RKO (cell line): ENCODE measurements at places on chromosomes 13 and 19.
A peak's percentile ranks its signal among the peaks of the same experiment; 100 is the strongest.

DNA sequence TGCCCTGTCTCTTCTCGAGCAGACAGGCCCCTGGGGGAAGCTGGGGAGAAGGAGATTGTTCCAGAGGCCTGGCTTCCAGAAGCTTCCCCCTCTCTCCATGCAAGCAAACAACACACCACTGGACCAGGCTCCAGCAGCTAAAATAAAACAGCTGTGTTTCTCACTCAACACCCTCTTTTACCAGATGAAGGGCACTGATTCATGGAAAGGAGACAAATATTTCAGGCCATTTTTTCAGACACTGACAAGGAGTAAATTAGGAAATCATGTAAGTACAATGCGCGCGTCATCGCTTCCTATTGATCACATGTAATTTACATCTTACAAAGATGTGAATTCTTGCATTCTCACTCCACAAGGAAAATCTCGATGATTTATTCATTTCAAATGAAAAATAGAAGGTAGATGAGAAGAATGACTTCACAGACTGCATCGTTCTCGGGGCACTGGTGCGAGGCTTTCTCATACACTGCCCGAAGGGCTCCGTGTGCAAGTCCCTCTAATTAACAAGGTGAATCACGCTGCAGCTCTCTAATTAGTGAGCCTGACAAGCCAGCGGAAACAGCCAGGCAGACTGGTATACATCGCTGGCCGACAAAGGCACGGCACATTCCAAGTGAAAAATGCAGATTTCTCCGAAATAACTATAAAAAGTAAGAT, 153.6 kb downstream of the KCTD15 start:
- DNase-seq: no peak

DNA sequence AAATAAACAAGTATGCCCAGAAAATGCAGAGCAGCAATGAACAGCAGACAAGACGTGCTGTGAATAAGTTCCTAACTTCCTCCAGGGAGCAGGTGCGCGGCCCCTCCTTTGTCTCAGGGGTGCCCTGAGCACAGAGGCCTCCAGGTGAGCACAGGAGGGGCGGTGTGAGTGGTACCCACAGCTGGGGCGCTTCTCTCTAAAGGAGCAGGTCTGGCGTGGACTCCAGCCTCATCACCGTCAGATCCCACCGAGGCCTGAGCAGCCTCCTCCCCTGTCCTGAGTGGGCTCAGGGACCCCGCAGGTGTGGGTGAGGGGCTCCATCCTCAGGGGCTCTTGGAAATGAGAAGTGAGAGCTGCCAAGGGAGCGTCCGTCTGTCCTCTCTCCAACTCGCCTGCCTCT, 3.2 kb downstream of the LILRA5 start:
- no peak for DNase-seq

DNA sequence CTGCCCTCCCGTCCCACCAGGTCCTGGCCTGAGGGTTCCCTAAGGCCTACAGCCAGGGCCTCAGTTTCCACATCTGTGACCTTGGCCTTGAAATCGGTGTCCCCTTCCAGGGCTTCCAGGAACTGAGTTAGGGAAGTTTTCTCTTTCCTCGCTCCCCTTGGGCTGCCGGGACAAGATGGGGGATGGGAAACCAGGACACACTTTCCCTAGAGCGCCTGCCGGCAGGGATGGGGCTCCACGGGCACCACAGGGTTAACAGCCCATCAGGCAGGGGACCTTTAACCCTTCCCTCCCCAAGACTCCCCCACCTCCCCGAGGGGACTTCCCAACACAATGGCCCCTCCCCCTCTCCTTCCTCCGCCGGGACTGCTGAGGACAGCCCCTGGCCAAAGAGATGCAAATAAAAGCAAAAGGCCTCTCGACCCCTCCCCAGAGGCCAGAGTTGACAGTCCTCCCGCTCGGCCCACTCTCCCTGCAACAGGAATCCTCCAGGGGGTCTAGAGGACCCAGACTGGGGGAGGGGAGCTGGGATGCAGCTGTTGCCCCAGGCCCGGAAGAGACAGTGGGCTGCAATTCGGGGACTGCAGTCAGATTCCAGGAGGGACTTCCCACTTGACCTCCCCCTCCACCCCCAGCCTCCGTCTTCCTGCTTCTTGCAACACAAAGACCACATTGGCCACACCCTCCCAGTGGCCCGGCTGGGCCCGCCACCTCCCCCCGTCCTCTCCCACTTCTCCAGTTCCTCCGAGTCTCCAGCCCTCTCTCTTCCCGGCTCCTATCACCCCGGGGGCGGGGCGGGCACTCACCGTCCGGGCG, 3.4 kb downstream of the BBC3 start:
- peak; percentile 94 for DNase-seq

DNA sequence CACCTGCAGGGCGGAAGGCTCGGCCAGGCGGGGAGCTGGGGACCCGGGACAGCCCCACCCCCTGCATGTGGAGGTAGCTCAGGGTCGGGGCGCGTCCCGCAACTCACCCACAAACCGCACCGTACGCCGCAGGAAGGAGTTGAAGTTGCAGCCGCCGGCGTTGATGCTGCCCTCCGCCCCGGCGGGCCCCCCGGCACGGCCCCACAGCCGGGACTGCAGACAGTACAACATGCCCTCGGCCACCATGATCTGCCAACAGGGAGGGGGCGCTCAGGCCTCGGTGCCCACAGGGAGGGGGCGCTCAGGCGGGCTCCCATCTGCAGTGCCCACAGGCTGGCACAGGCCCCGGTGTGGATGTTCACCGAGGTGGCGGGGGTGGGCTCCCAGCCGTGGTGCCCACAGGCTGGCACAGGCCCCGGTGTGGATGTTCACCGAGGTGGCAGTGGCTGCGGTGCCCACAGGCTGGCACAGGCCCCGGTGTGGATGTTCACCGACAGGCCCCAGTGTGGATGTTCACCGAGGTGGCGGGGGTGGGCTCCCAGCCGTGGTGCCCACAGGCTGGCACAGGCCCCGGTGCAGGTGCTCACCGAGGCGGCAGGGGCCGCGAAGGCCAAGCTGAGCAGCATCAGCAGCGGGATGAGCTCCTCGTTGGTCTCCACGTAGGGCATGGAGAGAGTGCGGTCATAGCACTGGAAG, 6.5 kb downstream of the PLPPR3 start:
- no peak for DNase-seq

DNA sequence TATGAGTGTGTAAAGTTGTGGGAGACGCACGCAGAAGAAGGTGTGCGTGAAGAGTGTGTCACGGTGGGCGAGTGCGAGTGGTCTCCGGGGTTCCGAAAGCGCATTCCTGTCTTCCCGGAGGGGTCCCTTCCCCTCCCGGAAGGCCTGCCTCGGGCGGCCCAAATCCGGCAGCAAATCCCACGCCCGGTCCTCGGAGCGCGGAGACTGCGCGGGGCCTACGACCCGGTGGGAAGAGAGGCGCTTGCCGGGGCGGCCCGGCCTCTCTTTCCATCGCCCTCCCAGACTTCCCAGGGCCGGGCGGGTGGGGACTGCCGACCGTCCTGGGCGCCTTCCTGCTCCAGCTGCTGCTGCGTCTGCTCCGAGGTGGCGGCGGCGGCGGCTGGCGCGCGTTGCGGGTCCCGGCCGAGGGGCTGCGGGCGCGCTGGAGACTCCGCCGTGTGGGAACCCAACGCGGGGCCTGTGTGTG, 2.1 kb downstream of the ZIC5 start:
- no peak for DNase-seq

GRCh38 chr19:17725422-17726078, 6.3 kb downstream of the MAP1S start:
- no peak for DNase-seq
